ENCODE measurements at places on chromosomes 11 and 22. TPM values are rescaled to one million over a fixed set of nuclear protein-coding genes. Genes with fewer than 3 reads are reported as not detected.

OR10A2 gene
- not detected for polyA plus RNA-seq

SLC6A5 gene
- 0.03 TPM for polyA plus RNA-seq

TSPAN32 gene
- not detected for polyA plus RNA-seq

SUN2 gene
- polyA plus RNA-seq, result 13.0 TPM

OR5J2 gene
- polyA plus RNA-seq, result not detected

HBG1 gene
- not detected for polyA plus RNA-seq

CDC42BPG gene
- polyA plus RNA-seq, result 3.3 TPM

MFRP gene
- not detected for polyA plus RNA-seq

SLC22A8 gene
- not detected for polyA plus RNA-seq

RELT gene
- polyA plus RNA-seq, result 4.7 TPM

TRIM5 gene
- 12.6 TPM for polyA plus RNA-seq

OR5B21 gene
- polyA plus RNA-seq, result not detected

RPS25 gene
- polyA plus RNA-seq, result 1,557 TPM

ARHGAP8 gene
- 3.3 TPM for polyA plus RNA-seq

UCP3 gene
- polyA plus RNA-seq, result 6.3 TPM

APOL5 gene
- polyA plus RNA-seq, result not detected

MS4A6A gene
- polyA plus RNA-seq, result 114 TPM

ANO1 gene
- 3.9 TPM for polyA plus RNA-seq

P4HA3 gene
- 2.9 TPM for polyA plus RNA-seq

PKNOX2 gene
- polyA plus RNA-seq, result 2.7 TPM

OR51B5 gene
- 0.16 TPM for polyA plus RNA-seq

PGR gene
- polyA plus RNA-seq, result 0.24 TPM

DBX1 gene
- polyA plus RNA-seq, result not detected

OR2D2 gene
- not detected for polyA plus RNA-seq

OR8G1 gene
- polyA plus RNA-seq, result not detected

CDHR5 gene
- 0.56 TPM for polyA plus RNA-seq

ANO9 gene
- polyA plus RNA-seq, result 2.9 TPM

DUSP8 gene
- 2.4 TPM for polyA plus RNA-seq

MS4A7 gene
- 18.9 TPM for polyA plus RNA-seq
